Sigmoid colon (tissue), 7 donors: ENCODE measurements at places on chromosomes 5 and 9. TPM values are rescaled to one million over a fixed set of nuclear protein-coding genes. Genes with fewer than 3 reads are reported as not detected.

- DNase-seq: no peak
These were observed 56.2 kb downstream of the SEMA6A start for GRCh38 chr5:116518423-116518822.

GRCh38 chr5:100131161-100131560 lies 404.0 kb upstream of the FAM174A start:
- no peak for DNase-seq

DNA sequence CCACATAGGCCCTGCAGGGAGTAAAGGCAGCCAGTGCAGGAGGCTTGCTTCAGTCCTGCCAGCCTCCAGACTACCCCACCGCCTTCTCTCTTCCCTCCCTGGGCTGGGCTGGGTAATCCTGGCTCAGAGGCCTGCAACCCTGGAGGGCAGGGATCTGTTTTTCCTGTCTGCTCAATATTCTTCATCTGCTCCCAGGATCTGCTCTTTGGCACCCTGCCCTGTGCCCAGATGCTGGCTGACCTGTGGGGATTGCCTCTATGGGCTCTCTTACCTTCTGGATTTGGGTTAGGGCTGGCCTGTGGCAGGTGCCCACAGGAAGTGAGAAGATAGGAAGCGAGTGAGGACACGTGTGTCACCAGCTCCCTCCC lies 7.3 kb upstream of the ANGPTL2 start:
- DNase-seq: peak; percentile 69

DNA sequence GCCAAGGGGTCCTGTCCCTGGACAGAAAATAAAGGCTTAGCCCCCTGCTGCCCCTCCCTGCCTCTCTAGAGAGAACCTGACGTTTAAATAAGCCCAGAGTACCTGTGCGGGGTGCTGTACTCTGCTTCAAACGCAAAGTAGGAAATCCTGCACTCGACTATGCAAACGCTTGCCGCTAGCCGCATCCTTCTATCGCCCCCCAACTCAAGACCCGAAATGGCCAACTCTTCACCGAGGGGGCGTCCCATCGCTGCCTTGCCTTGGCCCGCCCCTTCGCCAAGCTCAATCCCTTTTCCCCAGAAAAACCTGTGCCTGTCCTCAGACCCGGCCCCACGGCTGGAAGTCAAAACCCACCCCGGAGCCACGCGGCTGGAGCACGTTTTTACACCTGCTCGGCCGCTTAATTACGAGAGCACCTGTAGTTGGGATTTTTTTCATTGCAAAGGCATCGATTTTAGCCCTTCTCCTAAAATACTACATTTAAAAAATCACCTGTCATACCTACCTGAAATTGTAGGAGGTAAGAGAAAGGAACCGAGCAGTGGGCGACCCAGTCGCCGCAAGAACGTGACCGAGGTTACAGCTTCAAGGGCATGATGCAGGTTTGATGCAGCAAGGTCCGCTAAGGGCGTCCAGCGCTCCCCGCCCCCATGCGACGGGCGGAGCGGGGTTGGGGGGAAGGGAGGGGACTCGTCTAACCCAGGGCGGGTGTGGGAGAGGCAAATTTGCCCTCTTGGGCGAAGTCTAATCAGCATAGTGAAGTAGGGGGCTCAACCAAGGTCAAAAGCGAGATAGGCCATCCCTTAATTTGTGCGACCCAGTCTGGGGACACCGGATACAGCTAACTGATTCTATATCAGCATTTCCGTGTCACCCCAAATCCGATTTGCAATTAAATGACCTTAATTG lies 3.5 kb downstream of the ELAVL2 start:
- DNase-seq: no peak

The ISOC1 gene
- 16.7 TPM for total RNA-seq

DNA sequence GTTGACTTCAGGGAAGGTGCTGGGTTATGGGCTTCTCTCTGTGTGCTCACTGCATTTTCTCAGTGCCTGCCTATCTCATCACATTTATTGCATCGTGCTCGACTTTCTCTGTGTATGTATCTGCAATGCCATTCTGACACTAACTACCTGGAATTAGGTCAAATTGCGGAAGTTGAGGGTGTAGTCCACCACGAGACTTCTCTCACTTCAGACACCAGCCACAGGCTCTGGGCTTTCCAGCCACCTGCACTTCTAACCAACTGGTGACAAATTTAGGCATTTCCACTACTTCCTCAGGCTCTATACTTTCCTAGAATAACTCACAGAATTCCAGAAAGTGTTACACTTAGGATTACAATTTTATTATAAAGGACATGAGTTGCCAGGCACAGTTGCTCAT lies 188.6 kb upstream of the ZNF608 start:
- no peak for DNase-seq

DNA sequence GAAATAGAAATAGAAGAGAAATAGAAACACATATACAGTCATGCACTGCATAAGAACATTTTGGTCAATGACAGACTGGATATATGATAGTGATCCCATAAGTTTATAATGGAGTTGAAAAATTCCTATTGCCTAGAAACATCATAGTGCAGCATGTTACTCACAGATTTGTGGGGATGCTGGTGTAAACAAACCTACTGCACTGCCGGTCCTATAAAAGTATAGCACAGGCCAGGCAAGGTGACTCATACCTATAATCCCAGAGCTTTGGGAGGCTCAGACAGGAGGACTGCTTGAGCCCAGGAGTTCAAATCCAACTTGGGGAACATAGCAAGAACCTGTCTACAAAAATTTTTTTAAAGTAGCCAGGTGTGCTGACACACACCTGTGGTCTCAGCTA lies 240.6 kb upstream of the MAP3K1 start:
- no peak for DNase-seq

DNA sequence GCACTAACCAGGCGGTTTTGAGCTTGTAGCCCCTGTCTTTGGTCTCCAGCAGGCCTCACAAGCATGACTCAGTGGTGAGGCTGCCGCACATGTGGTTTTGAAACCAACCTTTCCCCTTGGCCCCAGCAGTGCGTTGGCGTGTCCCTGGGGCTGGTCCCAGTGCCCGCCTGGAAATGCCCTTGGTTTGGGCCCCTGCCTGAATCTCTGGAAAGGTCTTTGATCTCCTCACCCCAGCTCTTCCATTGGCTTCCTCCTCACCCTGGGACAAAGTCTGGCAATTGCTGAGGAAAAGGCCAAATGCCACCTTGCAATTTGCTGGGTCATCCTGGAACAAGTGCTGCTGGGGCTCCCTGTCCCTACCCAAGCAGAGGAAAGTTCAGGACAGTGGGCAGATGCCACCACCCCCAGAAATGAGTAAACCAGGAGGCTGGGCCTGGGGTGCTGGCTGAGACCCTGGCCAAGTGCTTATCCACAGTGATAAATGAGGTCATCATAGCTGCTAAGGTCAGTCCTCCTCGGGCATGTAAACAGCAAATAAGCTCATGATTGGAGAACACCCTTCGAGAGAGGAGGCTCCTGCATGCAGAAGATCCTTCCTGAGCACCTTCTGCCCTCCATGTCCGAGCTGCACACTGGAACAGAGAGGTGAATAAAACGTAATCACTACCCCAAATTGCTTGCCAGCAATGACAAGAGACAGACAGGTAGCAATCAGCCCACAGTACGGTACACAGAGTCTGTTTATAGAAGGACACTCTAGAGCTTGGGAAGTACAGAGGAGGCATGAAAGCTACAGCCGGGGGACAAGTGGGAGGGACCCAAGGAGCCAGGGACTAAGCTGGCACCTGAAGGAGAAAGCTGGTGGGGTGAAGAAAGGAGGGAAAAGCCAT lies 98.9 kb upstream of the CPEB4 start:
- DNase-seq: peak; percentile 41

GRCh38 chr5:159552751-159553150 lies 222.5 kb upstream of the IL12B start:
- no peak for DNase-seq

DNA sequence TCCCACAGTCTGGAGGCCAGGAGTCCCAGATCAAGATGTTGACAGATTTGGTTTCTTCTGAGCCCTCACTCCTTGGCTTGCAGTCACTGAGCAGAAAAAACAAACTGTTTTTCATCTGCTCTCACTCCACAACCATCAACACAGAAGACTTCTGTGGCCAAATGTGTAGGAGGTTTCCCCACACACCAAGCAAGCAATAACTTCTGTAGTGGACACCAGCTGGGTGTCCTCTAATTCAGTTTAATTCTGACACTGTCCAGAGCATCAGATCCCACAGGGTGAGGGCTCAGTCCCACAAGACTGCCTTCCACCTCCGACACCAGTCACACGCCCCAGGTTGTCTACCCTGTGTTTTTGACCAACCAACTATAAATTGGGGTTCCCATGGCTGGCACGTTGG lies 209.9 kb downstream of the AOPEP start:
- no peak for DNase-seq

GRCh38 chr9:20619487-20620200 lies 2.7 kb downstream of the MLLT3 start:
- DNase-seq: no peak

GRCh38 chr5:56329652-56330051 lies 96.5 kb upstream of the ANKRD55 start:
- DNase-seq: no peak

DNA sequence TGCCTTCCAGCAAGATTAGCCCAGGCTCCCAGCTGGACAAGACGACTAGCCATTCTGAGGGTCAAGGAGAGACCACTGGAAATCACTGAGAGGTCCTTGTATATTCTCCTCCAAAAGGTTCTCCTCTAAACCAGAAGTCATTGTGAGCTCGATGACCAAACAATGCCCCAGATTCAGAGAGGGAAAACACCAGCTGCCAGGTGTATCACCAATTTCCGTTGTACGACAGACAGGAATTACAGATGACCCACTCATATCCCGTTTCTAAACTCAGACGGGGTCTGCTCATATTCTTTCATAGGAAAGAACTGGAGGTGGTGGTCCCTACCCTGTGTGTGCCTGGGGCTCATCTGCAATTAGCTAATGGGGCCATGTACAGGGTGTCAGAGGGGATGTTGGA lies 14.2 kb downstream of the FAXDC2 start:
- DNase-seq: no peak

The BAAT gene
- total RNA-seq: not detected

GRCh38 chr5:140622301-140622700 lies 10.7 kb downstream of the CD14 start:
- no peak for DNase-seq

The TRPM6 gene
- total RNA-seq: not detected
